CD4-positive, alpha-beta T cell treated with Interleukin-12 subunit alpha and Interleukin-12 subunit beta, for 1 hour (primary cell): ENCODE measurements at places on chromosomes 6 and 20.
A peak's percentile ranks its signal among the peaks of the same experiment; 100 is the strongest.

- no peak for DNase-seq
These were observed 882.7 kb upstream of the FLRT3 start for GRCh38 chr20:15220009-15220656.

- no peak for DNase-seq
These were observed 208.2 kb downstream of the CLIC5 start for GRCh38 chr6:45807311-45808041.

- DNase-seq = no peak
These were observed 116.4 kb downstream of the THEMIS start for GRCh38 chr6:127784468-127784867.

DNA sequence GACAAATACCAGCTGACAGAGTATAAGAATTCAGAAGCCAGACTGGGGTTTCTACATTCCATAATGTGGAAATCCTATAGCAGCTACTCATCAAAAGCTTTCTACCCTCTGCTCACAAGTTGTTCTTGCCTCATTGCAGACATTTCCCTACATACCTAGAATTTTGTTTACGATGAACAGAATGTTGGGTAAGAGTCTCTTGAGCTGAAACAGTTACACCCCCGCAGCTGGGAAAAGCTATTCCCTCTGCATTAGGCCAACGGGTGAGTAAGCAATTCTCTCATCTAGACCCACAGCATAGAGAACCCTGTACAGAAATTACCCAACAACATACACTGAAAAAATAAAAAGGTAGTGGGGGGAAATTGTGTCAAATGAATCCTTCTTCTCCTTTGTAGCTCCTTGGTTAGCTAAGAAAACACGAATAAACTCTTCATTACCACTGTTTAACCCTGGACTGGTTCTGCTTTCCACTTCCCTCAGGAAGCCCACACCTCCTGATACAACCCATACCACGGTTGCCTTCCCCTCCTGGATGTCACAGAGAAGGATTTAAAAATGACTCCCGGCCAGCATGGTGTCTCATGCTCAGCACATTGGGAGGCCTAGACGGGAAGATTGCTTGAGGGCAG lies 215.0 kb upstream of the SHLD1 start:
- no peak for DNase-seq

- peak; percentile 80 for DNase-seq
These were observed 569.6 kb upstream of the GJE1 start for GRCh38 chr6:141562851-141563763.

DNA sequence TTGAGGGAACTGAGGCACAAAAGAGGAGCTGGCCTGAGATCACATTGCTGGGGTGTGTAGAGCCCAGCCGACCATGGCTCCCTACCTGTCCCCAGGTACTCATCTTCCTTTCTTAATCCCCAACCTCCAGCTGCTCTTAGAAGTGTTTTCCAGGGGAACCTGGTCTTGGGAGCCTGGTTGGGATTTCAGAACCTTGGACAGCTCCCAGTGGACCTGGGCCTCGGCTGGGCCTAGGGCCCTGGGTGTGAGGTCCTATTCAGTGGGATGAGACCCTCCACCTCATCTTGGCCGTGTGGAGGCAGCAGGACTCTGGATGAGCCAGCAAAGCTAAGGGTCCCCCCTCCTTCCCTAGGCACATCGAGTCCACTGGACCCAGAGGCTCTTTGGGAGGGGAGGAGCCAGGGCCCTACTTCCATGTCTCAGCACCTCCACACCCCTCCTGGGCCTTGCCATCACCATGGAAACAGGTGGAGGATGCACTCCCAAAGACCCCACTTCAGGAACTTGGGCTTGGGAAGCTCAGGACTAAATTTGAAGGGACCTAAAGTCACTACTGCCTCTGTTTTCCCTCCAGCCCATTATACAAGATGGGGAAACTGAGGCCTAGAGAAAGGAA lies 38.5 kb downstream of the DLGAP4 start:
- DNase-seq = peak; percentile 4

- no peak for DNase-seq
These were observed 67.0 kb downstream of the DNAAF9 start for GRCh38 chr20:3340443-3340842.

DNA sequence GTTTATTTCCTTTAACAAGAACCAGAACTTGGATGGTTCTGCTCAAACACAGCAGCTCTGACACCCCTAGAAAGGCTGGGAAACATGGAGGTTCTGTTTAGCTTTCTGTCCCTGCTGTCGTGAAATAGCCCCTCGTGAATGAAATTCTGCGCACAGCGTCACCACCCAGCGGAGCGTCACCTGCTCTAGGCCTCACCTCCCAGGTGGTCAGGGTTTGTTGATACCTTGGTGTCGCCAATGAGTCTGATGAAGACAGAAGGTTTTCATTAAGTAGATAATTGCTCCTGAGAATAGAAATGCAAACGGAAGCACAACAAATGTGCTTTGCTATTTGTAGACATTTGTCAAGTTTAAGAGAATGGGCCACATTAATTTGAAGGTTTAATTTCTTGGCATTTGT lies 135.1 kb downstream of the EDN3 start:
- no peak for DNase-seq

- no peak for DNase-seq
These were observed 9.0 kb upstream of the PLCB4 start for GRCh38 chr20:9059931-9060330.

DNA sequence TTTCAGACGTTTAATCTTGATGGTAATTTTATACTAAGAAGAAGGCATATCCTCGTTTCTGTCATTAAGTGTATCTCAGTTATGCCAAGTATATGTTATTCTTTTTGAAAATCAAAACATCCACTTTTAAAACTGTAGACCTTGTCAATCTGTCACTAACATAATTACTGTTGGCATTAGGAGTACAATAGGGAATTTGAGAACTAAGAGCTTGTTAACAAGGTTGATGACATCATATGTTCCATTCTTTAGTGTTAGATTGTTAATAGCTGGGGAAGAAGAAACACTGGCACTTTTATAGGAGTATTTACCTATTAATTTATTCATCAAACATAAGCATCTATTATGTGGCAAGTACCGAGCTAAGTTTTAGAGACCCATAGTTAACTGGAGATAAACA lies 76.2 kb downstream of the MAP3K4 start:
- no peak for DNase-seq

- no peak for DNase-seq
These were observed 140.9 kb downstream of the LPA start for GRCh38 chr6:160523223-160523622.

GRCh38 chr6:158758941-158759479 lies 60.2 kb downstream of the EZR start:
- DNase-seq = peak; percentile 40

DNA sequence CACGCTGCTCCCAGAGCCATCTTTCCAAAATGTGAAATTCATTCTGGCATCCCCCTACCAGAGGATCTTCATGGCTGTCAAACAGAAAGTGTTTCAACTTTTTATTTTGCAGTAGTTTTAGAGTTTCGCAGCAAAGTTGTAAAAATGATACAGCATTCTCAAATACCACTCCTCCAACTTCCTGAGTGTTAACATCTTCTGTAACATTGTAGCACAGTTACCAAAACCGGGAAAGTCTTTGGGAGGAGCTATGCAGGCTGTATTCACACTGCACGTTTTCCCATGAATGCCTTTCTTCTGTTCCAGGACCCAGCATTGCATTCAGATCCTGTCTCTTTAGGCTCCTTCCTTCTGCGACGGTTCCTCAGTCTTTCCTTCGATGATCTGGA lies 30.1 kb downstream of the CDYL start:
- no peak for DNase-seq

DNA sequence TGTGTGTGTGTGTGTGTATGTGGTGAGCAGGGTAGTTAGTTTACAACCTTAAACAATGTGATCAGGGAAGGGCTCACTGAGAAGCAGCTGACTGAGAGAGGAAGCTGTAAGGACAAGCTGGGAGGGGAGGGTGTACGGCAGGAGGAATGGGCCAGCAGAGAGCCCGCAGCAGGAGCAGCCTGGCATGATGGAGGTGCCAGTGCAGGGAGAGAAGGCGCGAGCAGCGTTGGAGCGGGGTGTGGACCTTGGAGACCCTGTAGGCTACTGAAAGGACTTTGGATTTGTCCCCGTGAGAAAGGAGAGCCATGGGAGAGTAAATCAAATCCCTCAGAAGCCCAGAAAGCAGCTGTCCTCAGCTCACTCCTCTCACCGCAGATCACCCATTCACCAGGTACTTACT lies 18.5 kb downstream of the FAM209B start:
- no peak for DNase-seq

- peak; percentile 60 for DNase-seq
These were observed 4.1 kb downstream of the HLA-A start for GRCh38 chr6:29946223-29947076.

DNA sequence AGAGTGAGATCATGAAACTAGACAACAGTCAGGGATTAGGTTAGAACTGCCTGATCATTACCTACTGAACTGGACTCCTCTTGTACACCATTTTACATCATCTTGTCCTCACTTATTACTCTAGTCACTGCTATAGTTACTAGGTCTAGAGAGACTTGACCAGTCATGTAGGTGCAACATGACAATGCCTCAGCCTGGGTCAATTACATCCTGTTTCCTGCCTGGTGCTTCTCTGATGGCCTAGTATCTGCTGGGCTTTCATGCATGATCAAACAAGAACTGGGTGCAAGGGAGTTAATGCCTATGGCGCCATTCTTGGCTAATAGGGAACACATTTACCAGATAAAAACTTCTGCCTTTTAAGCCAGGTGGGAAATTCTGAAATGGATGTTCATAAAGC lies 39.2 kb upstream of the MMS22L start:
- DNase-seq = no peak

DNA sequence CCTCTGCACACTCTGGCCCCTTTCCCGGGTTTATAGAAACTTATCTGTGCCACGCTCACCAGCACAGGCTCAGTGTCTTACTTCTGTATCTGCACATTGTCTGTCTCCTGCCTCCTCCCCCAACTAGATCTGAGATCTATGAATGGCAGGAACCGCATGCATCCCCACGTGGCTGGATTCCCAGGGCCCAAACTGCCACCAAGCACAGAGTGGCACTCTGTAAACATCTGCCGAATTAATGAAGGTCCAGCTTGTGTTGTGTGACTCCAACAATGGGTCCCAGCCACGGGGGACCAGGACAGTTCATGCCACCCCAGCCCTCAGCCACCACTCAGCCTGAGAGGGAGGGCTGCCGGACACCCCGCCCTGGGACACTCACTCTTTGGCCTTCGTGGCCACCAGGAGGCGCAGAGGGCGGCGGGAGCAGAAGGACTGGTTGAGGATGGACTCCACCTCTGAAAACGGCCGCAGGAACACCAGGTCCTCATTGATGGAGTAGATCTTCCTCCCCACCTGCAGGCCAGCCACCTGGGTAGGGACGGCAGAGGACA lies 171.1 kb downstream of the PREX1 start:
- no peak for DNase-seq
